ENCODE measurements at places on chromosomes 11 and 22. TPM values are rescaled to one million over a fixed set of nuclear protein-coding genes. Genes with fewer than 3 reads are reported as not detected.

DNA sequence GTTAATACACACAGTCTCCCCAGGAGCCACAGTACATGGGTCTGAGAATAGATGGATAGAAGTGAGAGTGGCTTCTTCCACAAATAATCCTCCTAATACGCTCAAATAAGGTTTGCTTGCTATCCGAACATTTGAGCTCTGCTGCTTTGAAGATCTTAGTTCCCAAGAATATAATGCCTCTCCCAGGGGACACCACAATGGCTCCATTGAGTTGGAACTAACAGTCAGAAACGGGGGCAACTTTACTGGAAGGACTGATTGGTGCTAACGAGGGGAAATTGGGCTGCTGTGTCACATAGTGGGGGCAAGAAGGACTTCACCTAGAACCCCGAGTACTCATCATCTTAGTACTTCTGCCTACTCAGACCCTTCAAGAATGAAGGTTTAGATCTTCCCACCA is 66.2 kb downstream of the IGLL5 start:
- DNase-seq = no peak

- DNase-seq = no peak
These were observed 27.7 kb downstream of the TYR start for GRCh38 chr11:89205378-89205777.

The ARFGAP2 gene
- total RNA-seq = 137 TPM

DNA sequence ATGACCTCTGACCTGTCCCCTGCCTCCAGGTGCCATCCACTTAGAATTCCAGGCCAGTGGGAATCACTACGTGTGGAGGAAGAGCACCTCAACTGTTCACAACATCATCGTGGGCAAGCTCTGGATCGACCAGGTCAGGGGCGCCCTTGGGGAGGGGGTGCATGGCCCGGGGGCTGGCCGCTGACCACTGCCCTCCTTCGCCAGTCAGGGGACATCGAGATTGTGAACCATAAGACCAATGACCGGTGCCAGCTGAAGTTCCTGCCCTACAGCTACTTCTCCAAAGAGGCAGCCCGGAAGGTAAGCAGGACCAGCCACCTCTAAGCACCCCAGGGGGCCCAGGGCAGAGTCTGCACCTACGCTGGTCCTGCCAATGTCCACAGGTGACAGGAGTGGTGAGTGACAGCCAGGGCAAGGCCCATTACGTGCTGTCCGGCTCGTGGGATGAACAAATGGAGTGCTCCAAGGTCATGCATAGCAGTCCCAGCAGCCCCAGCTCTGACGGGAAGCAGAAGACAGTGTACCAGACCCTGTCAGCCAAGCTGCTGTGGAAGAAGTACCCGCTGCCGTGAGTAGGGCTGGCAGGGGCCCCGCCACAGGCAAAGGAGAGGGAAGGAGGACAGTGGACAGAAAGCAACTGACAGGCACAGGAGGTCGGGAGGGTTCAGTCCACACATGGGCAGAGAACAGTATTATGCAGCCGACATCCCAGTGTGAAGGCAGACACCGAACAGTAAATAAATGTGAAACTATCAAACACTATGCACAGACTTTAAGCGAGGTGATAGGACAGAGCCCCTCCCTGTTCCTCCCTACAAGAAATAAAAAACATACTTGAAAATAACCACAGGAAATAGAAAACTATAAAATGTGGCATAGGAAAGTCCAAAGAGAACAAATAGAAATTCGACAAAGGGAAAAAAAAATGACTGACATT is 74.9 kb downstream of the MORC2 start:
- no peak for DNase-seq

DNA sequence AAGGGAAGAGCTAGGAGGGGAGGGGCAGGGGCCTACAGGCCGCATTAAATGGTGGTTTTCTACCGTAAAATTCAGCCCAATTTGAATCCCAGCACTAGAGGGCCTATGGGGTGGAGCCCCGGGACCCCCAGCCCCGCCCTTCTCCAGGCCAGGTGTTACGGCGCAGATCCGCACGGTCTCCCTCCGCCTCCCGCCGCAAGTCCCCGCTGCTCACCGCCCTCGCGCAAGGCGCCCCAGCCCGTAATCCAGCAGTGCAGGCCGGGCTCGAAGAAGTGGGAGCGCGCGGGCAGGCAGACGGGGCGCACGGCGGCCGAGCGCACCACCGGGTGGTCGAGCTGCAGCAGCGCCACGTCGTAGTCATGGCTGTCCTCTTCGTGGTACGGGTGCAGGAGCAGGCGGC is 17.3 kb downstream of the KCTD17 start:
- DNase-seq = no peak

GRCh38 chr11:32032478-32032877 is 58.4 kb upstream of the RCN1 start:
- DNase-seq = no peak

The DBX1 gene
- total RNA-seq = not detected

DNA sequence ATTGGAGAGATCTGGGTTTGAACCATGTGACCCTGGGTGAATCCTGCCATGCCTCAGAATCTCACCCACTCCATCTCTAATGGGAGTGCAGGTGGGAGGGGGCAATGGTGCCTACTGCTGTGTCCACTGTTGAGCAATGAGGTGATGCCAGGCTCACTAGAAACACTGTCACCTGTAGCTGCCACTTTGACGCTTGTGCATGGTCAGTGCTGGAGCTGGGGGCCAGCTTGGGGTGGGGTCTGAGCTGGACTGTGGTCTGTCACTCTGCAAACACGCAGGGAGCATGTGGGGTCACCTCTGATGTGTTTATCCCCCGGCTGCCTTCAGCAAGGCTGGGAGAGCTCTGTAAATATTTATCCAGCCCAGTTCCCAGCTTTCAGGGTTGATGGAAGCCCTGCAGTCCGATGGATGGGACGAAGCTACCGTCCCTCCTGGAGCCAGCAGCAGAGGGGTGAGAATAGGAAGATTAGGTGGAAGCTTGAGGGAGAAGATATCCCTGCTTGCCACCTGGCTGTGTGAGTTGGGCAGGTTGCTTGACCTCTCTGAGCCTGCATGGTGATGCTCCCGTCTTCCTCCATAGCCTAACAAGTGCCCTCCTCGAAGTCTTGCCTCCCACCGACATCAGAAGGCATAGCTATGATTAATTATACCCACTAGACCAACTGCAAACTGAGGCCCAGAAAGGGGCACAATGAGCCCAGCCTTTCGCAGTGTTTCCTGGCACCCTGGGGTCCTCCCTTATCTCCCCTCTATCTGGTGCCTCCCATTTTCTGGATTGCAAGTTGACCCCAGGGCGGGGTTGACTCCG is 1.7 kb downstream of the MMP11 start:
- no peak for DNase-seq

GRCh38 chr22:36819112-36819511 is 2.3 kb upstream of the PVALB start:
- no peak for DNase-seq

The GP1BB gene
- not detected for total RNA-seq

DNA sequence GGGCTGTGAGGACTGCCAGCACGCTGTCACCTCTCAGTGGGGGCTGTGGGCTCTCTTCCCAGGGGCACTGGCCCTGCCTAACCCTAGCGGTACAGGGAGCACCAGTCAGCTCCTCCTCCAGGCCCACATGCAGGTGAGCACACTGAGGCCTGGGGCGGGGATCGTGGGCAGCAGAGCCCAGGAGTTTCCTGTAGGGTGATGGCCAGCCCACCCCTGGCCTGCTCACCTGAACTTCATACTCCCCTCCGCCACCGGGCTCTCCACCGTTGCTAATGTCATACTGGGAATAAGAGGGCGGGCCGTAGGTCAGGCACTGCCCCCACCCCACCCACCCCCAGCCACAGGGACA is 10.0 kb upstream of the TREH start:
- no peak for DNase-seq

- no peak for DNase-seq
These were observed 70.2 kb downstream of the NOX4 start for GRCh38 chr11:89420981-89421380.

DNA sequence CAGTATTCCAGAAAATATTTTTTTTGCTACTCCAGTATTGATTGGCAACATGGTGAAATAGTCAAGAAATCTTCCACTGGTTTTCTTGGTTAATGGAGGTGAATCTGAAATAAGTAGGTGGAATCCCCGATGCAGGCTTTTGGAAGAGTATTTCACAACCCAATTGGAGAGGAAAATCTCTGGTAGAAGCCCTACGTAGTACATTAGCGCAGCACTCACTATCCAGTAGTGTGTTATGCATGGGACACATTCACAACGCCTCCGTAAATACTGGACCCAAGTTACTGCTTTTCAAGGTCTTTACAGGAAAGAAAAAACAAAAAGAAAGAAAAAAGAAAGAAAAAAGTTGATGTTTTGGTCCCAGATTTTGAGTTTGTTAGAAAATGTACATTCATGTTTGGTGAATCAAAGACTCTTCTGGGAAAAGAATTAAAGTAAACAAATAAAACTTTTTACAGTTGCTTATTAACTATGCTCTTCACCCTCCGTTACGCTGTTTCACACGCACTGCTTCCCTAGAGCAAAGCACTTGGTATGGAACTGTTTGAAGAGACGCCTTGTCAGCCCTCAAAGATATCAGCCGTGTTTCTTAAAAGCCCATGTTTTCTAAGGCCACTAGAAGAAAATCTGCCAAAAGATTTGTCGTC is 170.4 kb upstream of the CTSC start:
- no peak for DNase-seq

- DNase-seq = no peak
These were observed 2.6 kb upstream of the MS4A2 start for GRCh38 chr11:60085909-60086308.

GRCh38 chr11:69377953-69378302 is 84.0 kb downstream of the MYEOV start:
- DNase-seq = no peak

GRCh38 chr11:93279851-93280347 is 50.6 kb upstream of the DEUP1 start:
- no peak for DNase-seq

The NAALAD2 gene
- total RNA-seq = not detected

The SLC22A25 gene
- not detected for total RNA-seq

The OR8D4 gene
- not detected for total RNA-seq

DNA sequence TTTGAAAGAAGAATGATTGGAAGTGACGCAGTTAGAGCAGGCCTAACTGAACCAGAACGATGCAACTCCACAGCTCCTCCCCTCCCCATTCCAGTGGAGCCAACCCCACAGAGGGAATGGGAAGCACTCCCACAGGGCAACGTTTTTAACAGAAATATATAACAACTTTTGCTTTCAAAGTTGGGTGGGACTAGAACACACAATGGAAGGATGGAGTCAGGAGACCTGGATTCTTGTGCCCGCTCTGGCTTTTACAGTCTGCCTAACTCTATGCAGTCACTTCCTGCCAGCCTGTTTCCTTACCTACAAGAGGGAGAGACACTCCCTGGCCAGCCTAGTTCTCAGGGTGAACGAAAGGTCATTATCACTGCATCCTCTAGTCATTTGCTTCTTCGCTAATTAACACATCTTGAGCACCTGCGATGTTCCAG is 75.5 kb downstream of the PACSIN2 start:
- no peak for DNase-seq

DNA sequence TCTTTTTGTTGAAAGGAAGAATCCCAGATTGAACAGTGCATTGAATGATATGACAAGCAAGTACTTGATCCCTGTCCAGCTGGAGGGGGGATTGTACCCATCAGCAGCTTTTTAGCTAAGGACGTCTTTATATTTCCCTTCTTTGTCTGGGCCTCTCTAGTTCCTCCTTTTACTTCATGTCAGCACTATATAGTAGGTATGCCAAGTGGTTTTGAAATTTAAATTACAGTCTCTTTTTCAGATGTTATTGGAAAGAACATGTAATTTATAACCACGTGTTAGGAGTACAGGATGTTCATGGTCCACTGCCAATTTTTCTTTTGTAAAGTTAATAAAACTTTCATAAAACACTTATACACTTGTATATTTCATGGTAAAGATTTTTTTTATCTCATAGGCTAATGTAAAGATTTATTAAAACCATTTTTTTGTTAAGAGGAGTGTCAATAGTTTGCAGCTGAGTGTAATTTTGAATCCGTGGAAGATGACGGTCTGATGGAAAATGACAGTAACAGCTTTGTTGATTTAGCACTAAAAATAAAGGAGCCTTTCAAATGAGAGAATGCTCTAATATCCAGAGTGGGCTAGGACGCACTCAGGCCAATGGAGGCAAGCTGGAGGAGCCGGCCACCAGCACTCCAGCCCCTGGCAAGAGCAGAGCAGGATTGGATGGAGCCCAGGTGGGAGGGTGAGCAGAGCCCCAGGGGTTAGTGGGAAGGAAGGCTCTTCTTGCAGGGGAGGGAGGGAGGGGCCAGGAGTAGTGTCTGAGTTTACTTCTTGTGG is 488.3 kb downstream of the INSC start:
- peak; percentile 13 for DNase-seq
